WTC11 (cell line): ENCODE measurements at places on chromosomes 6 and 20. TPM values are rescaled to one million over a fixed set of nuclear protein-coding genes. Genes with fewer than 3 reads are reported as not detected.

Gene ADTRP
- total RNA-seq, result 0.44 to 0.98 TPM (median 0.50 TPM) in 3 replicates

DNA sequence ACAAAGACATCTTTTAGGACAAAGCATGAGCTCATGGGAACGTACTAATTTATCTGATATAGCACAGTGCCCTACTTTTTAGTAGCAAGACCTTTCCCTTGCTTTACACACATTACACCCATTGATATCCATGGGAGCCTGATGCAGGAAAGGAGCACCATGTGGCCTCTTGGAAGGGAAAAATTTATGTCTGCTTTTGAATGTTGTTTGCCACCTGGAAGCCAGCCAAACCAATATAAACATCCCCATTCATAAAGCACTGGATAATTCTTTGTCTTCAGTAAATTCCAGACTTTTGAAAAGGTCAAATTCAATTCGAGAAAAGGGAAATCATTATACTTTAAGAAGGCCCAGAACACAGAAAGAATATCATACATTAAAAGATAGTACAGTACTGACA is 152.3 kb upstream of the BEND6 start:
- H3K27ac ChIP-seq, result peak overlapping the region; percentile 83
- no peak for DNase-seq

DNA sequence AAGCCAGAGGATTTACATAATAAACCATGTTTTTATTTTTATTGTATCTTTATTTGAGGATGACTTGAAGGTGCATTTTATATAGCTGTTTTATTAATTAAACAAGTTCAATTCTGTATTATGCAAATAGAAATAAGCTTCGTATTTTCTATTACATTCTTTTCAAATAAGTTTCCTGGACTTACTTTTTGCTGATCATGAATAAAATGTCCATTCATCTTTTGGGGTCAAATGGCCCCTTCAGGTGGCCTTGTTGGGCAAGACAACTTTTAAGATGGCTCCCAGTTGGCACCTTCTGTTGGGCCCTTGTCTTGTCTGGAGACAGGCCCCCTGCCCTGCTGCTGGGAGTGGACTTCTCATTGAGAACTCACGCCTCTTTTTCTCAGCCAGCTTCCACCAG is 654.6 kb upstream of the NOX3 start:
- H3K4me3 ChIP-seq, result no peak overlapping the region
- H3K27me3 ChIP-seq, result no peaks in the 10 kb centered on the region
- no peaks in the 10 kb centered on the region for H3K36me3 ChIP-seq
- DNase-seq, result no peak
- H3K4me1 ChIP-seq, result no peaks in the 10 kb centered on the region

Gene VSX1
- total RNA-seq, result 0.23 TPM in 1 of 3 replicates, not detected in the others

DNA sequence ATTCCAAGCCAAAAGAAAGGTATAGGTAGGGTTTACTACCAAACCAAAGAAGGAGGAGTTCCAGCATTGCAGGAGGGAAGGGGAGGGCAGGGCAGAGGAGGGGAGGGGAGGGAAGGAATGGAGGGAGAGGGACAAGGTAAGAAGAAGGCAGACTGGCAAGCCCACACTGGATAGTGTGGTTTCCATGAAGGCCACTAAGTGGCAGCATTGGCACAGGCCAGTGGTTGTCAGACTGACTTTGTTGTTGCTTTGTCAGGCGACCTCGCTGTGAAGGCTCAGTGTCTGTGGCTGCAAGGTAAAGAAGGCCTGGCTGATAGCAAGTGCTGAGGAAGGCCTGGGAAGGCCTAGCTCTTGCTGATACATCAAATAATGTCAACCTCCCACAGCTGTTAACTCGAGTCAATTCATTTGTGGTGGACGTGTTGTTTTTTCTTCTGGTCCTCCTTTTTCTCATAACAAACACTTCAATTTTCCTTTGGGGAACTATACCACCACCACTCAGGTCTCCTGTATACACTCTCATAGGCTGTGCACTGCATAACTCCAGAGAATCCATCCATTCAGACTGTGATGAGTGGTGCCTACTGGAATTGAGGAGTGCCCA is 7.7 kb upstream of the ZNF334 start:
- peaks cover 2% of the 10 kb centered on the region; the same call in 1 of the 2 replicates for H3K36me3 ChIP-seq
- no peak overlapping the region for H3K27ac ChIP-seq
- peaks cover 22% of the 10 kb centered on the region for H3K27me3 ChIP-seq
- H3K4me3 ChIP-seq, result no peak overlapping the region
- no peaks in the 10 kb centered on the region for H3K4me1 ChIP-seq
- DNase-seq, result peak; percentile 77

DNA sequence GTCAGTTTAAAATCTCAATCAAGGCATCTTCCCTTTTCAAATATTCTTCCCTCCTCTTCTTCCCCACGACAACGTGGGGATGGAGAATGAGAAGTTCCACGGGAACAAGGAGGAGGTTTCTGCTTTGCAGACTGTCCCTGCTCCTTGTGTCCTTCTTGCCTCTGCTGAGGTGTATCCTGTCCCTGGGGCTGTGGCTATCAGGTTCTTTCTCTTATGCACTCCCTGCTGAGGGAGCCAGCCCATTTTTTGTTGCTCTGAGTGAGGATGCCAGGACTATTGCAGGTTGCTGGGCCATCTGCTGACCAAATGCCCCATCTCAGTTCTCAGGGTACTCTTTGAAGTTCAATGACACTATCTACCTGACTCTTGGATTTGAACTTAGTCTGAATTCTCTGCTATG is 533.6 kb downstream of the RNF144B start:
- DNase-seq, result no peak
- H3K4me3 ChIP-seq, result no peak overlapping the region
- H3K36me3 ChIP-seq, result no peaks in the 10 kb centered on the region

DNA sequence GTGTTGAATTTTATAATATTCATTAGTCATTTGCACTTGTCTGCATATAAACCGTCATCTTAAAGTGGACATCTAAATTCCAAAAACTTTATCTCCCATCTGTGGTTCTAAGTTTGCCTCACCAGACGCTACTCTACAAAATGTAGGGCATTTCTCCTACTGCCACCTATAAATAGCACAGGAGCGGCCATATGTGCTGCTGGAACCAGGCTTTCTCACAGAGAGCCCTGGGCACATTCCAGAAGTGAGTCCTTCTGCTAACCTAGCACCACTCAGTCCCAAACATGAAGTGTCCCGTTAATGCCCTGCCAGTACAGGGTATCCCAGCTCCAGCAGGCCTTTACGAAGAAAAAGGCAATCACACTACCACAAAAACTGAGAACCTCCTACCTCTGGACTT is 153.7 kb downstream of the TMEM242 start:
- H3K27me3 ChIP-seq, result no peaks in the 10 kb centered on the region
- no peak for DNase-seq
- H3K36me3 ChIP-seq, result peaks cover 6% of the 10 kb centered on the region

DNA sequence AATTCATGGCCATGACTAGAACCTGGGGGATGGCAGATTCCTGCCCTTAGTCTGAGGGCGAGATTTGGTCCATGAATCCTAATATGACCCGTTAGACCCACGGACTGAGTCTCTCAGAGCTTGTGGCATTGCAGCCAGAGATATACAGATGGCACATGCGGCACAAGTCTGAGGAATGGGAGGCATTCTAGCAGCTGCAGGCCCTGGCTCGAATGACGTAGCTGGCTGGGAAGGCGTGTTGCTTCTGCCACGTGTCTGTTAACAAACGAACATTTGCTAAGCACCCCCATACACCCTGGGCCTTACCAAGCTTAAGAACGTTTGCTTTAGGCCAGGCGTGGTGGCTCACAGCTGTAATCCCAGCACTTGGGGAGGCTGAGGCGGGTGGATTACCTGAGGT is 68.0 kb downstream of the CD164 start:
- no peak overlapping the region for H3K4me3 ChIP-seq
- no peaks in the 10 kb centered on the region for H3K36me3 ChIP-seq
- no peaks in the 10 kb centered on the region for H3K27me3 ChIP-seq
- no peak for DNase-seq
- H3K4me1 ChIP-seq, result 0 out of 2 replicates have a peak, but pooled peaks cover 6% of the 10 kb centered on the region
- no peak overlapping the region for H3K27ac ChIP-seq

DNA sequence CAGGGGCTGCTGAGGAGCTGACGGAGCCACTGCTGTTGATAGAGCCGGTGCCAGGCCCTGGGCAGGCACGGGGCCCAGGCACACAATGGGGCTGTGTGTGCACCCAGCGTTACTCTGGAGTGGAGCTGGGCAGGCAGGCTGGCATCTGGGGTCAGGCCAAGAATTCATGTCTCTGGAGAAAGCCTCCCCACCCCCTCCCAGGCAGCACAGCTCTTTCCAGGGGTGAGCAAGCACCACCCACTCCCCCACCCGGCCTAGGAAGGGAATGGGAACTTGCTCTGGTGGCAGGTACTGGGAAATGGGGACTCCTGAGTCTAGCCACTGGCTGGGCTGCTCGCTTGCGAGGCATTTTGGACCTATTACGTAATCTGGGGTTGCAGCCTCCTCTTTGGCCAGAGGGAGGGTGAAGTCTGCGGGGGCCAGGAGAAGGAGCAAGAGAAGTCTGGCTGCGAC is 22.7 kb downstream of the TFEB start:
- no peak overlapping the region for H3K4me3 ChIP-seq
- H3K27me3 ChIP-seq, result no peaks in the 10 kb centered on the region
- H3K36me3 ChIP-seq, result no peaks in the 10 kb centered on the region
- no peak for DNase-seq

Gene RAB44
- total RNA-seq, result 0.07 to 0.11 TPM in 2 of 3 replicates, not detected in the other

GRCh38 chr6:43076464-43077332 is 584 bp downstream of the PTK7 start:
- peaks cover 35% of the 10 kb centered on the region for H3K4me1 ChIP-seq
- DNase-seq, result peak; percentile 76
- H3K27me3 ChIP-seq, result no peaks in the 10 kb centered on the region; the same call in 1 of the 2 replicates

Gene ADAM33
- 5.3 to 7.1 TPM (median 7.0 TPM) in 3 replicates for total RNA-seq

Gene C20orf141
- total RNA-seq, result not detected in 3 replicates

Gene SAMD3
- 1.2 to 1.7 TPM (median 1.4 TPM) in 3 replicates for total RNA-seq

Gene CST5
- not detected in 3 replicates for total RNA-seq

- H3K4me1 ChIP-seq, result no peaks in the 10 kb centered on the region
- no peaks in the 10 kb centered on the region for H3K36me3 ChIP-seq
- no peaks in the 10 kb centered on the region for H3K27me3 ChIP-seq
- DNase-seq, result no peak
These were observed 23.0 kb downstream of the L3MBTL1 start for GRCh38 chr20:43530321-43531090.

GRCh38 chr6:82363428-82364086 is at the start of gene TPBG:
TPBG (plus strand) TSS chr6:82363817; CDS start chr6:82364962, 1,145 bp downstream.
- H3K36me3 ChIP-seq, result peaks cover 8% of the 10 kb centered on the region
- H3K4me1 ChIP-seq, result peaks cover 26% of the 10 kb centered on the region
- peak within 1 kb of the TSS; percentile 93 for H3K4me3 ChIP-seq
- H3K27ac ChIP-seq, result peak within 1 kb of the TSS; percentile 97
- H3K27me3 ChIP-seq, result peaks cover 3% of the 10 kb centered on the region; the same call in 1 of the 2 replicates
- peak; percentile 92 for DNase-seq

Gene NT5E
- total RNA-seq, result 0.62 to 0.94 TPM (median 0.81 TPM) in 3 replicates

GRCh38 chr6:148760568-148761526 is 14.0 kb downstream of the UST start:
- H3K36me3 ChIP-seq, result no peaks in the 10 kb centered on the region; the same call in 1 of the 2 replicates
- H3K4me1 ChIP-seq, result peaks cover 88% of the 10 kb centered on the region
- no peaks in the 10 kb centered on the region for H3K27me3 ChIP-seq

Gene RSPO4
- total RNA-seq, result 4.5 to 9.0 TPM (median 8.5 TPM) in 3 replicates

DNA sequence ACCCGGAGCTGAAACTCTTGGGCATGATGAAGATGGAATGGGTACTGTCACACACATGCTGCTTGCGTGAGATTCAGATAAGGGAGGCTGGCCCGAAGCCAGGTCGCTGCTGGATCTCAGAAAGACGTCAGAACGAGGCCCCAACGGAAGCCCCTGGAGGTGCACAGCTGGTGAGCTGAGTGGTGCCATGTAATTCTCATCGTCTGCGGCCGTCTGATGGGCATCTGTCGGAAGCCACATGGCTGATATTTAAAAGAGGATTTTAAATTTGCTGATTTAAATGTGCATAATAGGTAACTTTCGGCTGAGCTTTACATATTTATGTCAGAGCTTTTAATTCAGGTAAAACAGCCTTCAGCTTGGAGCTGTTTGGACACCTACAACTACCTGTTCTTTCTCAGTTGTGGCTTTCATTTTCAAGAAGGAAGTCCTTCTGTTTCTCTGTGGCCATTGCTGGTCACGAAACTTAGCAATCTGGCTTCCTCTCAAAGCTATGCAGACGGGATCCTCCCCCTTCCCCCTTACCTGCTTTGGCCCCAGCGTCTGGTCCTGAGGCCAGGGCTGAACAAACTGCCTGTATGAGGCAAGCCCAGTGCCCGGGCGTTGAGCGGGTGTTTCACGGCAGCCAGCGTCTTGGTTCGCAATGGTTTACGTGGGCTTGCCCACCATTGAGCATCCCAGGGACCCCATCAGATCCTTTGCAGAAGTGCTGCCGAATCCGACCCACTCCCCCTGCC is 9.2 kb downstream of the SLCO4A1 start:
- peaks cover 24% of the 10 kb centered on the region for H3K4me1 ChIP-seq
- no peak overlapping the region for H3K4me3 ChIP-seq
- H3K27me3 ChIP-seq, result no peaks in the 10 kb centered on the region
- no peaks in the 10 kb centered on the region for H3K36me3 ChIP-seq
